Right cardiac atrium (tissue), 5 donors: ENCODE measurements at places on chromosomes 7 and 10. TPM values are rescaled to one million over a fixed set of nuclear protein-coding genes. Genes with fewer than 3 reads are reported as not detected.

DNA sequence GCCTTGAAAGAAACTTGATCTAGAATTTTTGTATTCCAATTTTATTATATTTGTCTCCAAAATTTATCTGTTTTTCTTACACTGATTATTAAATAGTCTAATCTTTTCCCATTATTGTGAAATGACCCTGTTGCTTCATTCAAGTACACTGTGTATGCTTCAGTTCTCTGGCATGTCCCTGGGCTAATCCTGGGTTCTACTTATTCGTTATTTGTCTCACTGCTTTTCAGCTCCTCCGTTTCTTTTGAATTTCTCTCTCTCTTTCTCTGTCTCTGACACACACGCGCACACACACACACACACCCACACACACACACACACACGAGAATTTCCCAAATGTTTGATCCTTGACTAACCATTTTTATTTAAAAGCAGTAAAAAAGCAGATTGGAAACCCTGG is 768.6 kb downstream of the NRG3 start:
- DNase-seq, result no peak

GRCh38 chr7:25356534-25357151 is 128.4 kb upstream of the NPVF start:
- DNase-seq, result no peak

Gene PLOD3
- total RNA-seq, result 52.8 TPM

DNA sequence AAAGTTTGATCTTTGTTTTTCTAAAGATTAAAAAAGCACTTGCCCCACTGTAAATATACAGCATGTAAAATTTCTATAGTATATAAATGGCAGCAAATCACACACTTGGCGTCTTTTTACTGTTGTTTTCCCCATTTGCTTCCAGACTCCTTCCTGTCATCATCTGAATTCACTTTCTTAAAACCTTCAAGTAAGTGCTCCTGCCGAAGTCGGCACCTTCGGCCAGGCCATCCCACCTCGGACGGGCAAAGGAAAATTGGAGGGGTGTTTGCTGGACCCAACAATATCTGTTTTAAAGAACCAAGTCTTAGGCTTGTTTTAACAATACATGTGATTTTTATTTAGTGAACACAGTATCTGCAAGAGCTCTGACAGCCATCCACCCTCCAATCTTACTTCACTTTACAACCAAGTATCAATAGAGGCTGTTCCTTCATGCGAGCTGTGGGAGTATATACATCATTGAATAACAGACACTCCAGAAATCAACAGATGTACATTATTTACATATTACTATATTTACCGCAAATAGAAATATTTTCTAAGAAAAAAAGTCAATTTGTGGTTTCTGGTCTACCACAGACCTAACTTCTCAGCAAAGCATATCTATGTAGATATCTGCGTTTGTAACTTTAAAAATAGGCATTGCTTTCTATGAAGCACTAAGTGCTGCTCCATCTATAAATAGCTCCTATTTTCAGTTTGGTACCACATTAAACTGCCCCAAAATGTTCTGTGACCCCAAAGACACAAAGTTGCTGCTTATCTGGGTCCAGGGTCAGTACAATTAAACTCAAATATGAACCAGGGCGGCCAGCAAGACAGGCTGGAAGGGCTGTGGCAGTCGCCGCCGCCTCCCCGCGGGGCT is 110.7 kb downstream of the CYTH3 start:
- DNase-seq, result no peak

Gene EPHB6
- 3.8 TPM for total RNA-seq

DNA sequence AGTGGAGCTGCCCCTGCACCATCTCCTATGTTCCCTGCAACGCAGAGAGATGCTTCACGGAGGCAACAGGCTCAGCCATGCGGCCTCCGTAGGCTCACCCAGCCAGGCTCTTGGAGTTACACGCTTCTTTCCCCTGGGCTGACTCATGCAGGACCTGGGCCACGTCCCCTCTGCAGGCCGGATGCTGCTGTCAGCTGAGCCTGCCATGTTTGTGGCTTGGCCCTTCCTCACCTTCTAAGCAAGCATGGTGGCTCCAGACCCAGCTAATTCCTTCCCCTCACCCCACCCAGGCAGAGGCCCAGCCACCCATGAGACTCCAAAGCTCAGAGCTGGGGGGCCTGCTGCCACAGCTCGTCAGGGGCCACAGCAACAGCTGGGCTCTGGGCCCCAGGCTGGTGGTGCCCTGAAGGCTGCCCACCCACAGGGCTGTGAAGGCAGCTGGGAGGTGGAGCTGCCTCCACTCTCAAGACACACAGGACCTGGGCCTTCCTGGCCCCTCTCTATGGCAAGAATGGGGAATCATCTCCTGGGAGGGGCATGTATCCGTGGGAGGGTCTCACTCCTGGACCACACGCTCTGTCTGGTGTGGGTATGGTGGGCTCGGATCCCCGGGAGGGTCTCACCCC is 219.6 kb downstream of the ELFN1 start:
- DNase-seq, result no peak

- DNase-seq, result no peak
Observed at GRCh38 chr10:6558272-6558671, 21.8 kb downstream of the PRKCQ start.

Gene HTR5A
- not detected for total RNA-seq

GRCh38 chr7:46672861-46673260 is 751.8 kb upstream of the IGFBP3 start:
- no peak for DNase-seq

DNA sequence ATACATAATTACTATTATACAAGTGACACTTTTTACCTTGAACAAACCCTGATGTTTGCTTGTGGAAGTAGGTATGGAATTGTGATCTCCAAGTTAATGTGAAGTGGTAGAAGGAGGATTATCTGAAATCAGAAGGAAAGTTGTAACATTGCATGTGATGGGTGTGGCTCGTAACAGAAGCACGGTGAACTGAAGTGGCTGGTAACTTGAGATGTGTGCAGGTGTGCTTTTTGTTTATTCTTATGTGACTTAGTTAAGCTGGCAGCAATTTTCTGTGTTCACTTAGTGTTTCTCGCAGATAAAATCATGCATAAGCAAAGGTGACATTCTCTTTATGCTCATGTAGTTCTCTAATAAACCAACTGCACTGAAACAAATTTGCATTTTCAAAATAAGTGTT is 82.3 kb downstream of the ZEB1 start:
- DNase-seq, result no peak

Gene PTN
- 19.7 TPM for total RNA-seq

Gene LIPM
- not detected for total RNA-seq

Gene TMEM26
- 0.19 TPM for total RNA-seq

GRCh38 chr10:124944982-124945381 is 3.1 kb downstream of the ZRANB1 start:
- DNase-seq, result no peak

Gene CABCOCO1
- total RNA-seq, result not detected

GRCh38 chr7:99002148-99002826 is 124.0 kb downstream of the TRRAP start:
- DNase-seq, result no peak

DNA sequence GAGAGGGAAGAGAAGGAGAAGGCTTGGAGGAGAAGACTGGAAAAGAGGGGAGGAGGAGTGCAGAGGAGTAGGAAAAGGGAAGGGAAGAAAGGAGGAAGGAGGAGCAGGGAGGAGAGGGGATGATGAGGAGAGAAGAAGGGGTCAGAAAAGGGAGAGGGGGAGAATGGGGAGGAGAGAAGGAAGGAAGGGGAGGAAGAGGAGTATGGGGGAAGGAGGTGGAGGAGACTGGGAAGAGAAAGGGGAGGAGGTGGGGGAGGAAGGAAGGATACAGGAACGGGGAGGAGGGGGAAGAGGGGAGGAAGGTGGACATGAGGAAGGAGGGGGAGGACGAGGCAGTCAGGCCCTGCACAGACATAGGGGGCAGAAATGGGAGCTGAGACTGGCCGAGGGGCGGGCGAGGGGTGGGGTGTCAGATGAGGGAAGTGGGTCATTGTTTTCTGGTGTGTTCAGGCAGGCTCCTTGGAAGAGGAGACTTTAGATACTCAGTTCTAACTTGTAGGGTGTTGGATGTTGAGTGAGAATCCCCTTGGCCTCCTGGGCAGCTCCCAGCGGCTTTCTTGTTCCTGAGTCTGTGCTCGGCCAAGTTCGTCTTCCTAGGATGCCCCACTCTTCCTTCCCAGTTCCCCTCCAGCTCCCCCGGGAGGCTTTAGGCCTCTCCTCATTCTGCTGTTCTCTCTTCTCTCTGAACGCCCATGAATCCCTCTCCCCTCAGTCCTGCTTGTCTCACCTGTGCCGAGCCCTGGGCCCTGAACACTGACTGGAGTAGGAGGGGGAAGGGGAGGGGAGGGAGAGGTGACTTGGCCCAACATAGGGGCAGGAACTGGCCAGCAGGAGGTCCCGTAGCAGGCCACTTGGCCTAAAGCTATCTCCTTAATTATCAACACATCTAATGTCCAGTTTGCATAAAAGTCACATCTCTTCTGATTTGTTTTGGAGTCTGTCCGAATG is 12.8 kb upstream of the CRHR2 start:
- no peak for DNase-seq

Gene SH2D4B
- total RNA-seq, result not detected

Gene GBX1
- total RNA-seq, result not detected

DNA sequence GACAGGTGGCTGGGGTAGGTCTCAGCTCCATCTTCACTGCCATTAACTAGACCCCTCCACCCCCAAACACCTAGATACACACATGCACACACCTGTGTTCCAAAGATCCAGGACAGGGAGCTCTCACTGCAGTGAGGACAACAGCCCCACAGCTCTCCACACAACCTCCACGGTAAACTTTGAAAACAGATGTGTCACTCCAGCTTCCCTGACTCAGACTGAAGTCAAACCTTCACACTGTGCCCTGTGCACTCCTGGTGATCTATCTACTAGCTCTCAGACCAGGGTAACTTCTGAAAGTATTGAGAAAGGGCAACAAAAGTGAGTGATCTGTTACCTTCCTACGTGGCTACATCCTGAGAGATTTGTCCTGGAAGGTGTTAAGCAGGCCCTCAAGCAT is 519.8 kb downstream of the XPNPEP1 start:
- no peak for DNase-seq

DNA sequence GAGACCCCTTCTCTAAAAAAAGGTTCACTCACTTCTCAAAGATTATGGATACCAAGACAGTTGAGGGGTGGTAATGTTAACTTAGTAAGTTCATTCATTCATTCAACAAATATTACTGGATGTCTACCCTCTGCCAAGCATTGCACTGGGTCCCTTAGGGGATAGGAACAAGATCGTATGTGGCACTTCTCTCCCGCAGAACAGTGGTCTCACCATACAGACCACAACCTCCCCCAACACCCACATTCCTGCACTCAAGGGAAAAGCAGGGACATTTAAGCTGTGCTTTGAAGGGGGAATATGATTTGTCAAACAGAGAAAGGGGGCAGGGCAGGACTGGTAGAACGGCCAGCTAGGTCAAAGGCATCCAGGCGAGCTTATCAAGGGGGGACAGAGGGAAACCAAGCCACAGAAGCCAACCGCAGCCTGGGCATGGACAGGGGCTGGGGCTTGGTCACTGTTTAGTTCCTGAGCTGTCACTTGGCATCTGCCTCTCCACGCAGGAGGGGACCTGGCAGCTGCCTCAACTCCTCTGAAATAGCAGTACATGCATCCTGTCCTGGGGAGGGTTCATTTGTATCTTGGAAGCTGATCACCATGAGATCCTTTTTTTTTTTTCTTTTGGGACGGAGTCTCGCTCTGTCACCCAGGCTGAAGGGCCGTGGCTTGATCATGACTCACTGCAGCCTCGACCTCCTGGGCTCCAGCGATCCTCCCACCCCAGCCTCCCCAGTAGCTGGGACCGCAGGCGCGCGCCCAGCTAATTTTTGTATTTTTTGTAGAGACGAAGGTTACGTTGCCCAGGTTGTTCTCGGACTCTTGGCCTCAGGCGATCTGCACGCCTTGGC is 949 bp upstream of the CLIP2 start:
- DNase-seq, result no peak

- no peak for DNase-seq
Observed at GRCh38 chr7:117090791-117091190, 137.5 kb downstream of the ST7 start.

Gene KLF14
- 0.15 TPM for total RNA-seq

DNA sequence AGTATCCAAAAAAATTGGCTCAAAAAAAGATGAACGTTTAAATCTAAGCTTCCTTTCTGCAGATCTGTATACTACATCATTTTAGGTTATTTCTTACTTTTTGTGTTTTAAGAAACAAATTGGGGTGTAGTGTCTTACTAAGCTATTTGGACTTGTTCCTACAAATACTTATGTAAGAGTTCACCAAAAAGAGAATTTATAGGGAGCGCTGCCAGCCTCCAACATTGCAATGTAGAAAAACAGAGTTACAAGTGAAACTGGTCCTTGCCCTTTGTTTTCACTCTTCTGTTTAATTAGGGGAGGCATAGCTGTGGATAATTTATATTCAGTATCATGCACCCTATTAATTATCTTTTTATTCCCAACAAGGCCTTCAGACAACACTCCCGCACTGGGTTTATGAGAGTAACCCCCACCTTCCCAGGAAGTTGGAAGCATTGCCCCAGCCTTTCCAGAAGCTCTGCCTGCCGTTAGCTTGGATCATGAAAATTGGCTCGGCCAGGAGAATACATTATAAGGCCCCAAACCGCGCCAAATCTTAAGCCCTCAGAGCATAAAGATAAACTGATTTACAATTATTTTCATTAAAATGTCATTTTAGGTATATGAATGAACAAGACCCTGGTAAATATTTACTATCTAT is 261.8 kb upstream of the KLF6 start:
- DNase-seq, result no peak

- DNase-seq, result peak; percentile 80
Observed at GRCh38 chr7:140059273-140060242, 3.2 kb downstream of the PARP12 start.

Gene ADAM12
- 0.15 TPM for total RNA-seq

DNA sequence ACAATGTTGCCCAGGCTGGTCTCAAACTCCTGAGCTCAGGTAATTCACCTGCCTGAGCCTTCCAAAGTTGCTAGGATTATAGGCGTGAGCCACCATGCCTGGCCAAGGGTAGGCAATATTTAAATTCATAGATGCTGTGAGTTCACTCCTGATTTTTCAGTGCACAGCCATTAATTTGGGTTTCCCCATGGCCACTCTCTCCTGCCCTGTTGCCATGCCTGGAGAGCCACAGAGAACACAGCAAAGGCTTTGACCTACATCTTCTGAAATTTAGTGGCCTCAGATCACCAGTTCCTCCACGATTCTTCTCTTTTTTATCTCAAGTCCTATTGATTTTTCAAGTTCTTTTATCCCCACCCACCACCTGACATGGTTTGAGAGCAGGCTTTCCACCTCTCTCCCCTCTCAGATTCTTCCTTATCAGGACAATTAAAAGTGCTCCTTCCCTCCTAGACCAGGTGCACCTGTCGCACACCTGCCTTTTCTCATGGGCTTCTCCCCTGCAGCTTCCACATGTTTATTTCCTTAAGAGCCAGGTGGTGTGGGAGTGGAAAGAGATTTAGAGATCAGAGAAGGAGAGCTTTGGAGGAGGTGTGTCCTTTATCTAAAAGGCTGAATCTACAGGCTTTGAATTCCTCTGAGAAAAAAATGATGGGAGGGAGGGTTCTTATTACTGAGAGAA is 123.8 kb downstream of the ADRA2A start:
- DNase-seq, result no peak

GRCh38 chr7:154541606-154542005 is 461.3 kb downstream of the PAXIP1 start:
- DNase-seq, result no peak

Gene ENTPD1
- 30.4 TPM for total RNA-seq

GRCh38 chr10:6385665-6386064 is 182.9 kb downstream of the PFKFB3 start:
- no peak for DNase-seq
